Stimulated activated CD8-positive, alpha-beta memory T cell treated with anti-CD3 and anti-CD28 coated beads, Interleukin-4, amount 100 ng/mL, for 4 hours (primary cell): ENCODE measurements at places on chromosomes 4 and X.

DNA sequence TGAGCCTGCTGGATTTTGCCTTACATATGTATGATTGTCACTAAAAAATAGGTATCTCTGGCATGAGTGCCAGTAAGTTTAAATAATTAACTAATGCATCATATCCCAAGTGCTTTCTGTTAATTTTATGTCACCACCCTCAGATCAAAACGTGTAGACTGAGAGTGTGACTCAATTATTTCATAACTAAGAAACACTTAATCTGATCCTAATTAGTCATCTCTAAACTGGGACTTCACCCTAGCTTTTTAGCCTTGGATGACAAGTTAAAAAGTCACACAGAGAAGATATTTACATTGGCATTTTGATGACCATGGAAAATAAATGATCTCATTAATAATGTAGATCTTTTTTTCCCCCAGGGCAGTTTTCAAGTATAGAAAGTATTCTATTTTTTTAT lies 23.1 kb upstream of the SLC6A14 start:
- DNase-seq, result no peak

DNA sequence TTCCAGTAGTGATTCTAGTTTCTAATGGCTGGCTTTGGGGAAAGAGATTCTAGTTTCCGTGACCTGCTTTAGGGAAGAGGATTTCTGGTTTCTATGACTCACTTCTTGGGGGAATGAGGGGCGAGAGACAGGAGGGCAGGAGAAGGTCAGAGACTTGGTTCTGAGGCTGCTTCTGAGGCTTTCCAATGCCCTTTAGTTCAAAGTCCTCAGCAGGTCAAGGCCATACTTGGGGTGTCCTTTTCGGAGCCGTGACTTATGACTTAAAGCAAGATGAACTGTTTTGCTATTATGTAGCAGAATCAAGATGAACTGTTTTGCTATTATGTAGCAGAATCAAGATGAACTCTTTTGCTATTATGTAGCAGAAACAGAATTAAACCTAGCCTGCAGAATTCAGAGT lies 52.2 kb upstream of the TLR3 start:
- DNase-seq, result no peak

- DNase-seq, result no peak
Observed at GRCh38 chr4:1544861-1545281, 138.6 kb upstream of the NKX1-1 start.

- DNase-seq, result no peak
Observed at GRCh38 chr4:2058264-2059045, 672 bp upstream of the NAT8L start.

GRCh38 chr4:184955116-184955515 lies 63.2 kb upstream of the HELT start:
- no peak for DNase-seq

- DNase-seq, result no peak
Observed at GRCh38 chr4:163137581-163137980, 29.1 kb downstream of the NAF1 start.

- DNase-seq, result no peak
Observed at GRCh38 chr4:158826057-158826456, 57.2 kb downstream of the FNIP2 start.

- DNase-seq, result no peak
Observed at GRCh38 chrX:132732236-132732635, 226.2 kb downstream of the HS6ST2 start.
